NCI-H1417 (cell line): ENCODE measurements at places on chromosomes 2 and 18.

DNA sequence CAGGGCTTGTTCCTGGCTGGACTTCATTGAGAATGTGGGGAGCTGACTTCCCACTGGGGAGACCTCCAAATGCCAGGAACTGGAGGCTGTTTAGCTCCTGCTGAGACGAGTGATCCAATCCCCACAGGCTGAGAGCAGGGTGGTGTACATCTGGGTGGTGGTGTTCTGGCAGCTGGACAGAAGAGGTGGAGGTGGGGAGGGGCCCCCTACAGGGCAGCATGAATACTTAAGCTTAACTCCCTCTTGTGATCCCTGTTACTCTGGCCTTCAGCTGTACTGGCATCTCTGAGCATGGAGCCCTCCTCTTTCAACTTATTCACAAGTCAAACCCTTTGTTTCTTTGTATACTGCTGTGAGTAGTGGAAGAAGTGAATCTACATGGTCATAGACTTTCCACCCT is 167.8 kb upstream of the LYPD1 start:
- no peak for DNase-seq

DNA sequence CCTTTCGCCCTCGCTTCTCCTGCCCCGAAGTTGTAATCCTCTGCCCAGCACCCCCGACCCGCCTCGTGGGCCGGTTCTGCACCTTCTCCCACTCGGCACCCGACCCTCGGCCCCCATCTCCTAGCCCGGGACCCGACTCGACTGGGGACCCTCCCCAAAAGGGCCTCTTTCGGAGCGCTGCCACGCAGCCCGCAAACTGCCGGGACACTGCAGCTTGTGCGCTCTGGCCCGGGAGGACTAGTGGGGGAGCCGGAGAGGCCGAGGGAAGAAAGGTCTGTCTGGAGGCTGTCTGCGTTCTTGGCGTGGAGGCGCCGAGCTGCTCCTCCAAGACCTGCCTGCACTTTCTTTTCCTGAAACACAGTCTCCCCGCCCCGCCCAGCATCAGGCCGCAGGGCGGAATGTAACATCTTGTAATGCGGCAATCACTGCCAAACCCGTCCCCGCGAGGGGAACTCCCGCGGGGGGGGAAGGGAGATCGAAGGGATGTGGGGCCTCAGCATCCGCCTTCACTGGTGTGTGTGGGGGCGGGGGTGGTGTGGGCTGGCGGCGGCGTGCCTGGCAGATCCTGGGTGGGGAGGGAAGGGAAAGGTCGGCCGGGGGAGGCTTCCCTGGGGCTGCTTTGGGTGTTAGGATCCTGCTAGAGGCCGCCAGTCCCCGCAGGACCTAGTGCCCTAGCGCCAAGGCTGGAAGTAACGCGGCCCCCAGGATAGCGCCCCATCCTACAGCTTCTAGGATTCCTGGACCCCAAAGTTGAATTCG is 7.4 kb downstream of the DLX2 start:
- DNase-seq = no peak

DNA sequence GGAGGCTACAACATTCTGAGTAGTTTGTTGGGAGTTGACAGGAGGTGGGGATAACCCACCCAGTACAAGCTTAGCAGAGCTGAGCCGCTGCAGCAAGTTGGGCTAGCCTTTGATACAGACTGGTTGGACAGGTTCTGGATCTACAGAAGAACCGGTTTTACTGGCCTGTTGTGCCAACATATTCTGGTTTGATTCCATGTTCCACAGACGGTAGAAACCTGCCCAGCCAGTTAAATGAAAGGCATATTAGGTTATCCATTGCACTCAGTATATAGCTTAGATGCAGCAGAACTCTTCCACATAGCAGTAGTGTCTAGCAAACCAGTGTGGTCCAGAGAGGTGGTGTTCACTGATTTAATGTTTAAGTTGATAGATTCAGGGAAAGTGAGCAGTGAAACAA is 19.3 kb upstream of the RBBP8 start:
- peak; percentile 96 for DNase-seq

DNA sequence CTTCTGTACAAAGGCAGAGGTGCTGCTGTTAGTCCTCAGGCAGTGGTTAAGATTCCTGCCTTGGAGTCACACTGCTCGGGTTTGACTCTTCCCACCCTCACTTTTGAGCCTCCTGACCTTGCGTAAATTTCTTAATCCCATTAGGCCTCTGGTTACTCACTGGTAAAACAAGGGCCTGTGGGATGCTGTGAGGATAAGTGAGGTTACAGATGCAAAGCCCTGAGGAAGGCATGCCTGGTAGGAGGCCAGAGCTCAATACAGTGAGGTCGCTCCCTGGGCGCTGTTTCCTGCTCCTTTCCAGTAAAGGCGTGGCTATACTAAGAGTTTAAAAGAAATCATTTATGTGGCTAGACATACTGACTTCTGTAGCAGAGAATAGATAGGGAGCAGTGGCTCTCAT is 127.5 kb upstream of the TMEM200C start:
- DNase-seq = no peak

- no peak for DNase-seq
These were observed 116.6 kb downstream of the LIPG start for GRCh38 chr18:49678440-49678839.

DNA sequence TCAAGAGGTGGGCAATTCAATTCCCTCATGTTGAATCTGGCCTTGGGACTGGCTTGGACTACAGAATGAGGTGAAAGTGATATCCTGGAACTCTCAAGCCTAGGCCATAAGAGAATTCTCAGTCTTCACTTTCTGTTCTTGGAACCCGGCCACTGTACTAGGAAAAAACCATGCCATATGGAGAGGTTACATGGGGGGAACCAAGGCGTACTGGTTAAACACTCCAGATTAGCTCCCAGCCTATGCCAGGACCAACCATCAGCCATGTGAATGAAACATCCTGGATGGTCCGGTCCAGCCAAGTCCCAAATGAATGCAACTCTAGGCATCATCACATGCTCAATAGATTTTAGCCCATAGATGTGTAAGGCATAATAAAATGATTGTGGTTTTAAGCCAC is 56.4 kb downstream of the ZNF385B start:
- DNase-seq = no peak

- no peak for DNase-seq
These were observed 46.1 kb downstream of the SERTAD2 start for GRCh38 chr2:64607381-64608304.

DNA sequence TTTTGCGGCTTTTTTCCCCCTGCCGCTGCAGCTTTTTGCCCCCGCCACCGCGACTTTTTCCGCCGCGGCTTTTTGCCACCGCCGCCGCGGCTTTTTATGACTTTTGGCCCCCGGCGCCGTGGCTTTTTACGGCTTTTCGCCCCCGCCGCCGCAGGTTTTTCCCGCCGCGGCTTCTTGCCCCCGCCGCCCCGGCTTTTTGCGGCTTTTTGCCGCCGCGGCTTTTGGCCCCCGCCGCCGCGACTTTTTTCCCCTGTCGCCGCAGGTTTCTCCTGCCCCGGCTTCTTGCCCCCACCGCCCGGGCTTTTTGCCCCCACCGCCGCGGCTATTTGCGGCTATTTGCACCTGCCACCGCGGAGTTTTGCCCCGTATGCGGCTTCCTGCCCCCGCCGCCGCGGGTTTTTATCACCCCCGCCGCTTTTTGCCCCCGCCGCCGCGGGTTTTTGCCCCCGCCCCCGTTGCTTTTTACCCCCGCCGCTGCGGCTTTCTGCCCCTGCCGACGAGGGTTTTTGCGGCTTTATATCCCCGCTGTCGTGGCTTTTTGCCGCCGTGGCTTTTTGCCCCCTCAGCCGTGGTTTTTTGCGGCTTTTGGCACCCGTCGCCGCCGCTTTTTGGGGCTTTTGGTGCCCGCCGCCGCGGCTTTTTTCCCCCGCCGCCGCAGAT is 2750.9 kb downstream of the RPIA start:
- no peak for DNase-seq

DNA sequence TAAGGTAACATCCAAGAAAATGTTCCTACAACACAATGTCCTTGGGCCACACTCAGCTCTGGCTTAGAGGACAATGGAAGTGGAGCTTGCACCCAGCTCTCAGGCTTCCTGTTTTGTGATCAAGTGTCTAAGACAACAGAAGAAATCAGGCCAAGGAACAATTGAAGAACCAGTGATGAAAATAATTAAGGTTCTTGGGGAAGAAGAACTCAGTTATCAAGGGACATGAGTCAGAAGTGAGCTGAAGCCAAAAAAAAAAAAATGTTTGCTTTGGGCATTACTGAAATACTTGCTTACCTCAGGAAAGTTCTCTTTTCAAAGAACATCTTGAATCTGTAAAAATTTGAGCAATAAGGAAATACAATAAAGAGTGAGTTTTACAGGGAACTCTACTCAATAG is 299.0 kb downstream of the FBXO15 start:
- DNase-seq = no peak

DNA sequence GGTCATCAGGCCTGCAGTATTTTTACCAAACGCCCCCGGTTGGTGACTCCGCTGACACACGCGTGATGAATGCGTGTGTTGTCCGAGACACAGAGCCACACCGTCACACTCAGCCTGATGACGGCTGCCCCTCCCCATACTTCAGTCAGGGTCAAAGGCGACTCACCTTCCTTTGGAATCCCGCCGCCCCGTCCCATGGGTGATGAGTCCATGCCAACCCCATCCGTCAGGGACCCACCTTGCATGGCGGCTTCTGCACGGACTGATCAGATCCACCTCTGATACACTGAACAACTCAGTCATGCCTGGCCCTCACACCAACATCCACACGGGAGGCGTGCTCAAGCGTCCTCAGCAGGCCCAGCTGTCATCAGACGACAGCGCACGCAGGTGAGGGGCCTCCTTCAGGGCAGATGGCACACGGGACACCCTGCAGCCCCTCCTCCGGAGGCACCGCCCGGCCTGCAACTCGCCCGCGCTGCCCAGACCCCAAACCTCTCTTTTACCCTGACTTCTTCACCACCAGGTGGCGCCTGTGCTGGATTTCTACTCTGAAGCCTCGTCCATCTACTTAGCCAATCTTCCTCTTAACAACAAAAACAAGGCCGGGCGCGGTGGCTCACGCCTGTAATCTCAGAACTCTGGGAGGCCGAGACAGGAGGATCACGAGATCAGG is 89.2 kb downstream of the ZNF516 start:
- DNase-seq = no peak

GRCh38 chr2:37829202-37829601 is 95.9 kb upstream of the RMDN2 start:
- DNase-seq = peak; percentile 47

GRCh38 chr2:104412384-104412783 is 441.5 kb upstream of the POU3F3 start:
- peak; percentile 0 for DNase-seq

GRCh38 chr18:14964406-14964805 is 216.4 kb downstream of the ANKRD30B start:
- DNase-seq = no peak

DNA sequence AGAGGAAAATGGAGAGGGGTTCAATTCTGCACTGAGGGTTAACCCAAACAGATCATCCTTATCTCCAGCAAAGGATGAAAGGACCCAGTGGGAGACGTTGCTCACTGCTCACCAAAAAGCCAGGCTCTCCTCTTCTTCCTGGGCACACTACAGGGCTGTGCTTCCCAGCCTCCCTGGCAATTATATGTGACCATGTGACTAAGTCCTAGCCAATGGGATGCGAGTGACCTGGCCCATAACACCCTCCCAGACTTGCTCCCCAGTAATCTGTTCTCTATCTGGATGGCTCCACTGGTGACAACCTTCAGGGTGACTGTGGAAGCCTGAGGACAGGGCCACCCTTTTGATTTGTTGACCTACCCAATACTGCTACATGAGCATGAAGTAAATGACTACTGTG is 10.9 kb upstream of the PRKCE start:
- DNase-seq = no peak

DNA sequence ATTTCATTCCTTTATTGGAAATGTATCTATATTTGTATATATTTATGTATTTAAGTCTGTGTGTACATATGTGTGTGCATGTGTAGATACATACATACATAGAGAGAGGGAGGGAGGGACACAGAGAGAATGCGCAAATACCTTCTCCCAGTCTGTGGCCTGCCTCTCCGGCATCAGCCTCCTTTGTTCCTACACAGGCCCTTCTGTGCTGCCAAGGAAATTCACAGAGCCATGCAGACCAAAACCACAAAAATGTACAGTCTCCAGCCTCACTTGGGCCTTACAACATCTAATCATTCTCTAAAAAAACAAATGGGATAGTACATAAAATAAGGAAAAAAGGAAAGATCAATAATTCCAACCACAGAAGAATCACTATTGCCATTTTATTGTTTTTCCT is 8.8 kb upstream of the CRACDL start:
- DNase-seq = no peak

GRCh38 chr18:939166-939565 is 34.5 kb downstream of the ADCYAP1 start:
- no peak for DNase-seq

DNA sequence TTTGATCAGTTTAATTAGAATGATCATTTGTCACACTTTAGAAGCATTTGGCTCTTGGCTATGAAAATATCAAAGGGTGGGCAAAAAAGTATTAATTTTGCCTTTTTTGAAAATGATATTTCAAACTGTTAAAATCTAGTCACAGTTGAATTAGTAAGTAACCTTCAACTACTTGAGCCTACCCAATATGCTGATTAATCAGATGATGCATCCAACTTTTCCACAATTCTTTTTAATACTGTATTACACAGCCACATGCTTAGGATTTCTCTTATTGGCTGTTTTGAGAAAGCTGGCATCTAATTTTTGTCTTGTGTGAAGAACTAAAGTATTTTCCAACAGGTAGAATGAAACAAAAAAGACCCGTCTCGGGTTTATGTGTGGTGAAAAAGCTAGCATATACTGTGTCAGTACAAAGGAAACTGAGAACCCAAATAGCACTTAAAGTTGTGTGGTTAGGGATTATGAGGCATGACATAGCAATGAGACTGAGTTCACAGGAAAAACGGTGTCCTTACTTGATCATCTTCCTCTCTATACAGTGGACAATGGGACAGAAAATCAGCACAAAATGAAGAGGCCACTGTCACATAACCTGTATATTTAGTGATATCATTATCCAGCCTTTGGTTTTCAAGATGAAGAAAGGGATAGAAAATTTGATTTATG is 11.7 kb downstream of the OSBPL6 start:
- DNase-seq = no peak

DNA sequence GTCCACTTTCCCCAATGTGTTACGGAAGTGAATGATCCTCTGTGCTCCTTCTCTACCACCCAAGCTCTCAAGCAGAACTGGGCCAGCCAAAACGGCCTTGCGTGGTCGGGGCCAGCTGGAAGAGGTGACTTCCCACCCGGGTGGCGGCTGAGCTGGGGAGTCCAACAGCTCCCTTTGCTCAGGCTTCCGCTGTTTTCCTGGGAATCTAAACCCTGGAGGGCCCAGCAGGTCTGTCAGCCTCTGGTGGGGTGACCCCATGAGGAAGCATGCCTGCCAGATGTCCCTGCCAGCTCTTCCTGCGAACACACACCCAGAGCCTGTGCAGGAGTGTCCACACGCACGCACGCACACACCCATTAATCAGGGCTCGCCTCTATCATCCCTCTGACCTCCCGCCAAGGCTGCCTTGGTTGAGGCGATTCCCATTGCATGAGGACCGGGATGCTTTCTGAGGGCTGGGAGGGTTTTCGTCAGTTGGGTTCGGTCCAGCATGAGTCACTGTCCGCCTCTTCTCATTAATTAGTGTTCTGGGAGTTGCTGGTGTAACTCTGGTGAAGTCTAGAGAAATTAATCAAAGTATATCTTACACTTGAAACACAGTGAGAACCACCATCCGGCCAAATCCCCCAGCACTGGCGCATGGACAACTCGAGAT is 90.6 kb downstream of the TWIST2 start:
- no peak for DNase-seq

- no peak for DNase-seq
These were observed 19.3 kb downstream of the BCL11A start for GRCh38 chr2:60534052-60534685.

- DNase-seq = no peak
These were observed 68.6 kb downstream of the GALNT3 start for GRCh38 chr2:165725421-165725820.

GRCh38 chr2:134133622-134134312 is 120.1 kb upstream of the MGAT5 start:
- no peak for DNase-seq
